ENCODE measurements at places on chromosomes 1 and 21. TPM values are rescaled to one million over a fixed set of nuclear protein-coding genes. Genes with fewer than 3 reads are reported as not detected.

- DNase-seq = no peak
These were observed 572 bp downstream of the ATP1B1 start for GRCh38 chr1:169106921-169107602.

C1orf87 gene
- total RNA-seq = not detected

VSIG8 gene
- not detected for total RNA-seq

DNA sequence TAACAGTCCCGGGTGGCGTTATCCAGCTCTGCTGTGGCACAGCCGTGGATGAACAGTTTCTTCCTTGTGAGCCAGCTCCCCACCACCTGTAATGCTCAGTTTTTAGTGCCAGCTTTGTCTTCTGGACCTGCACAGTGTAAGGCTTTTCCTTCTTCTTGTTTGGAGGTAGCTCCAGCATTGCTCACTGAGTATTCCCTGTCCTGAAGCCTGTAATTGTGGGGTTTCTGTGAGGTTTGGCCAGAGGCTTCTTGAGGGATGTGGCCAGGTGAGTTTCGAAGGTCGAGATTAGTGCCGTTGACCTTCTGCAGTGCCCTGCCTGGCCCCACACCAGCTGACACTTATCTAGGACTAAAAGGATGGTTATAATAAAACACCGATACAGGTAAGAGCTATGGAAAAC is 75.0 kb downstream of the PBX1 start:
- DNase-seq = no peak

- no peak for DNase-seq
These were observed 3.3 kb upstream of the COL8A2 start for GRCh38 chr1:36128126-36128904.

RYR2 gene
- total RNA-seq = not detected

FAM78B gene
- total RNA-seq = 0.15 TPM

DNA sequence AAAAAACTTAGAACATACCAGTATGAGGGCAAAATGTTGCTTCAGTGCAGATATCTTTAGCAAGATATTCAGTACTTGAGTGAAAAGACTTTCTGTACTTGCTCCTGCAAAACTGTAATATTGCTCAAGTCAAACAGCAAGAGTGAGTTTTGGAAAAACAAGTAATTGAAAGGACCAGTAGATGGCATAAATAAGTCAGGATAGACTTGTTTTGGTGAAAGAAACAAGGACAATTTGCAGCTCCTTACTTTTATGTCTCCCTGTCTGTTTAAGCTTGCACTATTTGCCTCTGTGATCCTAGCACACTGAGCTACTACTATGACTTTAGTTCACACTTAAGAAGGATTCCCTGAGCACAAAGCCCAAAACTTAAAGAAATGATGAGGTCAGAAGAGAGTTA is 39.1 kb downstream of the IFI44 start:
- no peak for DNase-seq

PROK1 gene
- not detected for total RNA-seq

KIF26B gene
- 2.3 TPM for total RNA-seq
